Naive thymus-derived CD8-positive, alpha-beta T cell (primary cell): ENCODE measurements at places on chromosomes 1 and 21. TPM values are rescaled to one million over a fixed set of nuclear protein-coding genes. Genes with fewer than 3 reads are reported as not detected.

Gene QSOX1
- total RNA-seq, result 19.9 TPM

Gene CSTB
- 33.1 TPM for total RNA-seq

Gene KIF1B
- 11.4 TPM for total RNA-seq

Gene GNG4
- not detected for total RNA-seq

Gene HNRNPCL2
- not detected for total RNA-seq

Gene CTH
- 4.7 TPM for total RNA-seq

Gene MIXL1
- not detected for total RNA-seq

Gene DLGAP3
- total RNA-seq, result 0.77 TPM

Gene AGT
- not detected for total RNA-seq

Gene BLACAT1
- total RNA-seq, result 0.31 TPM
